ENCODE measurements at places on chromosomes 11 and 22. TPM values are rescaled to one million over a fixed set of nuclear protein-coding genes. Genes with fewer than 3 reads are reported as not detected.

The MS4A15 gene
- total RNA-seq: 0.13 TPM

The TNNT3 gene
- 19.0 TPM for total RNA-seq

The APOL1 gene
- total RNA-seq: 1.9 TPM

The SYTL2 gene
- total RNA-seq: 10.3 TPM

The PPP1CA gene
- 107 TPM for total RNA-seq

The ASRGL1 gene
- total RNA-seq: 6.7 TPM

The KDM4D gene
- 2.6 TPM for total RNA-seq

The LAMTOR1 gene
- total RNA-seq: 74.2 TPM

All from mesothelial cell of epicardium (in vitro differentiated cells).